Thyroid gland (tissue), 4 donors: ENCODE measurements at places on chromosomes 5 and 9. TPM values are rescaled to one million over a fixed set of nuclear protein-coding genes. Genes with fewer than 3 reads are reported as not detected.
A peak's percentile ranks its signal among the peaks of the same experiment; 100 is the strongest.

- H3K4me3 ChIP-seq = no peak overlapping the region
- no peaks in the 10 kb centered on the region for H3K27me3 ChIP-seq
- no peak for DNase-seq
Measured at GRCh38 chr5:7728076-7728475, 122.9 kb downstream of the CFAP90 start.

DNA sequence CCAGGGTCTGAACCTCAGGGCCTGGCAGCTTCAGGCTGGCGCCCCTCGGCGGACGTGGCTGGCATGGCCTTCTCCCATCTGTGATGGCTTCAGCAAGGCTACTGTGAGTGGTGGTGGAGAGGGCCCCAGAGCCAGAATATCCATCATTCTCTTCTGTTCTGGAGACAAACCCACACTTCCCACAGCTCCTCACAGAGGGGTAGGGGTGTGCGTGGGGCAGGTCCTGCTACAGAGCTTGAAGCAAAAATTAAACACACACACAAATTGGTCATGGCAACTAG, 9.6 kb downstream of the GPX3 start:
- no peaks in the 10 kb centered on the region for H3K27me3 ChIP-seq
- no peak overlapping the region for H3K4me3 ChIP-seq
- peak overlapping the region; percentile 87 for H3K27ac ChIP-seq
- DNase-seq = no peak

GRCh38 chr9:33813712-33814641, 3.0 kb upstream of the UBE2R2 start:
- H3K4me3 ChIP-seq = no peak overlapping the region
- peaks cover 10% of the 10 kb centered on the region for H3K4me1 ChIP-seq
- DNase-seq = no peak
- no peaks in the 10 kb centered on the region for H3K27me3 ChIP-seq
- no peaks in the 10 kb centered on the region for H3K36me3 ChIP-seq

DNA sequence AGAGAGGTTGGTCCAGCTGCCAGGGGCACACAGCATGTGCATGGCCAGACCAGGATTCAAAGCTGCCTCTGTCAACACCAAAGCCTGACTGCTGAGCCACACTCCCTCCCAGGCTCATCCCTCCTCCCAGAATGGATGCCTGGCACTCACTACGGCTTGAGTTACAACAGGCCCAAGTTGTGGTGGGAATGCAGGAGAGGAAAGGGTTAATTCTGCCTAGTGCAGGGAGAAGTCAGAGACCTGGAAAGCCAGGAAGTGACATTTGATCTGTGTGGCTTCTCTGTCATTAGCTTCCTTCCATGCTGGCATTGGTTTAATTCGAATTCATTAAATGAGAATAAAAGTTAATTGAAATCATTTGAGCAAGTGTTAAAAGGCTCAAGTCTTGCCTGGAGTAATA, 150.0 kb downstream of the NSG2 start:
- DNase-seq = no peak
- H3K27ac ChIP-seq = no peak overlapping the region
- no peaks in the 10 kb centered on the region for H3K36me3 ChIP-seq
- no peak overlapping the region for H3K4me3 ChIP-seq

DNA sequence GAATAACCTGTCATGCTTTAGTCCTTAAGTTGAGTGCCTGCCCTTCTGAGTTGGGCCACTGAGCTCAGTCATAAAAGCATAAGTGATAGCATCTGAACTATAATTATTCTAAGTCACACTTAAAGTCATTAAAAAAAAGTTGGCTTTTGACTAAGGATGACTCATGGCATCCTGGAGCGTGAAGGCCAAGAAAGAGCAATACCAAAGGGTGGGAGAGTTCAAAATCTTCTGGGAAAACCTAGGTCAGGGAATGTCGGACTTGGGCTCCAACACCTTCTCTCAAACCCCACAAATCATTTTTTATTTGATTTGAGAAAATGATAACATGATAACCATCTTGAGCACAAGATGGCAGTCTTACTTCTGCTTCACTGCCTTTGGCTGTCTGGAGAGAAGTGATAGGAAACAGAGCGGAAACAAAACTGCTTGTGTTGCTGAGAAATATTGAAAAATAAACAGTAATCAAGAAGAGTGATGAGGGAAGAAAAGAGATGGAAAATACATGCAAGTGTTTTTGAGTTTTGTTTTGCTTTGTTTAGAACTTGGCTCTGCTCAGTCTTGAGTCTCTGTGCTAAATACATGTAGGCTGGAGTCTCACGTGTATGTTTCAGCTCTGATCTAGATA, 16.9 kb upstream of the NTRK2 start:
- H3K36me3 ChIP-seq = no peaks in the 10 kb centered on the region
- no peaks in the 10 kb centered on the region for H3K27me3 ChIP-seq
- H3K27ac ChIP-seq = no peak overlapping the region

DNA sequence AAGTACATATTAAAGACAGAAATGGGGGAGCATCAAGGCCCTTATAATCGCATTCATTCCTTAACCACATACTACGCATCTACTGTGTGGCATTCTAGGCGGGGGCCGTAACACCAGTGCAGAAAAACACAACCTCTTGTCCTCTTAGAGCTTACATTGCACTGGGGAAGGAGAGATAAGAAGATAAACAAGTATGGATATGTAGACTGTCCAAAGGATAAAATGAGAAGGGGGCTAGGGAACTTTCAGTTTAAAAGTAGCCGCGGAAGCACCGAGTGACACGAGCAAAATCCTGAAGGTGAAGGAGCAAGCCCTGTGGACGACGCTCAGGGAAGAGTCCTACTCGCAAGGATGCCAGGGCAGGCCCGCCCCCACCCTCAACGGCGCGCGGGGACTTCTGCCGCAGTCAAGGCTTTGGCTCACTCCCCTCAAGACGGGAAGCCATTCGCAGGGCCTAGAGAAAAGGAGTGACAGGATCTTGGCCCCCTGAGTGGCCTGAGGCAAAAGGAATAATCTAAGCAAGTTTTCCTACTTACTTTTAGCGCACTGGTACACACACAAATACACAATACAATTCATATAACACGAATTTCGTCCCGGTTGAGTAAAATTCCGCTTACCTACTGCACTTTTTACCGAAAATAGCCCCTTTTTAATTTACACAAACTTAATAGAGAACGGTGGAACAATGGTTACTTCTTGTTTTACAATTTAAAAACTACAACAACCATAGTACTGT, 1.3 kb upstream of the NIPBL start:
- no peaks in the 10 kb centered on the region for H3K27me3 ChIP-seq
- peaks cover 24% of the 10 kb centered on the region for H3K4me1 ChIP-seq
- H3K27ac ChIP-seq = peak overlapping the region; percentile 98
- DNase-seq = peak; percentile 75
- H3K4me3 ChIP-seq = peak overlapping the region; percentile 98
- no peaks in the 10 kb centered on the region for H3K36me3 ChIP-seq

- no peak overlapping the region for H3K4me3 ChIP-seq
- no peak overlapping the region for H3K27ac ChIP-seq
- H3K27me3 ChIP-seq = no peaks in the 10 kb centered on the region
- H3K4me1 ChIP-seq = peaks cover 43% of the 10 kb centered on the region
Measured at GRCh38 chr9:137411260-137411644, 11.7 kb downstream of the EXD3 start.

DNA sequence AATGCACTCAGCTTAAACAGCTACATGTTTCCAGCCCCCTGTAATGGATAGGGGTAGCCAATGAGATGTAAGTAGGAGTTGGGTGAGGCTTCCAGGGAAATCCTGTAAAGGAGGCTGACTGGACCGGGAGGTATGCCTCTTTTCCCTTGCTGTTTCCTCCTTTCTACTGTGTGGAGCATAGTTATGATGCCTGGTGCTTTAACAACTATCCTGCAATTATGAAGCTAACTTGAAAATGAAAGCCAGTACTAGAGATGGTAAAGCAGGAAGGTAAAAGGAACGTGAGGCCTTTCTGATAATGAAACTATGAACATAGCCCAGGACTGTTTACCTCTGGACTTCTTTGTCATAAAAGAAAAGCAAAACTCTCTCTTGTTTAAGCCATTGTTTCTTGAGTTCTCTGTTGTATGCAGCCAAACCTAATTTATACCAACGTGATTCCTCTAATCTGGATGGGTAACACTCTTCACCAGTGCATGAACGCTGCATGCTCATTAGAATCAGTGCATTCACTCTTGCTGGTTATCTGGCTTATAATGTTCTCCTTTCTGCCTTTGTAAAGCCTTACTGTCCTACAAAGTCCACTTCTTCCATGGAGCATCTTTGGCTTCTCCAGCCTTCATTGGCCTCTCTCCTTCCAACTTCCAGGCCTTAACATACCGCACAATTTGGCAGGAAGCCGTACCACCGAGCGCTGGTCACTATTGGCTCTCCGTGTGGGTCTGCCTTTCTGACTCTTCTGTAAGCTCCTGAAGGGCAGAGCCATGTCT, 8.3 kb upstream of the ARHGEF28 start:
- H3K4me3 ChIP-seq = no peak overlapping the region
- no peaks in the 10 kb centered on the region for H3K27me3 ChIP-seq
- no peaks in the 10 kb centered on the region for H3K36me3 ChIP-seq

- H3K36me3 ChIP-seq = peaks cover 6% of the 10 kb centered on the region
- DNase-seq = no peak
- no peaks in the 10 kb centered on the region for H3K4me1 ChIP-seq
Measured at GRCh38 chr9:104104360-104104759, 10.3 kb downstream of the SMC2 start.

GRCh38 chr5:56668996-56669395, 146.4 kb upstream of the MAP3K1 start:
- peak; percentile 17 for DNase-seq
- no peak overlapping the region for H3K27ac ChIP-seq
- H3K4me3 ChIP-seq = no peak overlapping the region
- peaks cover 12% of the 10 kb centered on the region for H3K4me1 ChIP-seq
- no peaks in the 10 kb centered on the region for H3K36me3 ChIP-seq
- no peaks in the 10 kb centered on the region for H3K27me3 ChIP-seq

GRCh38 chr9:35350212-35350611, 139.7 kb upstream of the RUSC2 start:
- H3K27me3 ChIP-seq = no peaks in the 10 kb centered on the region
- H3K36me3 ChIP-seq = no peaks in the 10 kb centered on the region
- H3K27ac ChIP-seq = peak overlapping the region; percentile 8
- no peak overlapping the region for H3K4me3 ChIP-seq
- DNase-seq = no peak

GRCh38 chr5:135242021-135242865, 156.8 kb downstream of the MACROH2A1 start:
- H3K27me3 ChIP-seq = no peaks in the 10 kb centered on the region
- peak overlapping the region; percentile 87 for H3K27ac ChIP-seq
- DNase-seq = peak; percentile 88
- H3K36me3 ChIP-seq = no peaks in the 10 kb centered on the region

DNA sequence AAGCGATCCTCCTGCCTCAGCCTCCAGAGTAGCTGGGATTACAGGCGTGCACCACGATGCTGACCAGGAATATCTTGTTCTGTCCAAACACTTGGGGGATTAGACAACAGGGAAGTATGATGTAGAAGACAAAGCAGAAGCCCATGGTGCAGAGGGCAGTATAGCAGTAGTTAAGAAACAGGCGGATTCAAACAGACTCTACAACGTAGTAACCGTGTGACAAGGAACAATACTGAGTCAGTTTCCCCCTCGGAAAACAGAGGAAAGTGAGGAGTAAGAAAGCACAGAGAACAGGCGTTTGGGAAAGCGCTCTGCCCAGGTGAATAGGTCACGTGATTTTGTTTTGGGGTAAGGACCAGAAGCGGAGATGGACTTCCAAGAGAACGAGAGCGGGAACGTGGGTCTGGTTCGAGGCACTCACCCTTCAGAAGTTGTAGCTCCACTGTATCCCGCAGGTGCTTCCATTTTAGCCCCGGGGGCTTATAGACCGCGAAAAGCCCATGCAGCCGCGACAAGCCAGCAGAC, 306 bp downstream of the TRUB2 start:
- no peak overlapping the region for H3K27ac ChIP-seq
- no peak for DNase-seq
- no peaks in the 10 kb centered on the region for H3K27me3 ChIP-seq
- no peaks in the 10 kb centered on the region for H3K36me3 ChIP-seq
- H3K4me3 ChIP-seq = peak overlapping the region; percentile 33

GRCh38 chr9:1129382-1129781, 79.2 kb downstream of the DMRT2 start:
- no peak overlapping the region for H3K27ac ChIP-seq
- H3K27me3 ChIP-seq = no peaks in the 10 kb centered on the region
- H3K36me3 ChIP-seq = no peaks in the 10 kb centered on the region
- H3K4me3 ChIP-seq = no peak overlapping the region
- no peaks in the 10 kb centered on the region for H3K4me1 ChIP-seq
- no peak for DNase-seq

Gene IL7R
- 12.7 TPM for total RNA-seq

Gene ASTN2
- 3.9 TPM for total RNA-seq

Gene PRKACG
- not detected for total RNA-seq

Gene PPIC
- total RNA-seq = 28.3 TPM

Gene UBTD2
- total RNA-seq = 21.3 TPM
